Dorsolateral prefrontal cortex (tissue), 122 donors: ENCODE measurements at places on chromosomes 6 and 20. TPM values are rescaled to one million over a fixed set of nuclear protein-coding genes. Genes with fewer than 3 reads are reported as not detected.

Gene FNDC11
- total RNA-seq: 0.19 TPM

Gene LAMA2
- 20.9 TPM for total RNA-seq

Gene HRH3
- total RNA-seq: 22.1 TPM

Gene PRL
- total RNA-seq: not detected

Gene CD109
- 6.0 TPM for total RNA-seq

Gene GGTLC1
- total RNA-seq: not detected

Gene MAP7
- total RNA-seq: 127 TPM

Gene CDH26
- total RNA-seq: 10.3 TPM

Gene CRYBG1
- total RNA-seq: 0.94 TPM

Gene RUNX2
- 4.1 TPM for total RNA-seq

Gene ABHD12
- 93.8 TPM for total RNA-seq

Gene SNX9
- 24.1 TPM for total RNA-seq

Gene GPSM3
- 9.4 TPM for total RNA-seq

Gene PAX1
- not detected for total RNA-seq

Gene MDC1
- 47.3 TPM for total RNA-seq

Gene HSPA1A
- 193 TPM for total RNA-seq

Gene ESR1
- total RNA-seq: 1.2 TPM

Gene HCRTR2
- 2.5 TPM for total RNA-seq

Gene NFKBIL1
- total RNA-seq: 19.6 TPM

Gene OOEP
- total RNA-seq: not detected

Gene SMPDL3A
- total RNA-seq: 10.1 TPM

Gene BNIP5
- total RNA-seq: not detected

Gene KHDRBS2
- 50.8 TPM for total RNA-seq

Gene GHRH
- not detected for total RNA-seq

Gene KCNB1
- 129 TPM for total RNA-seq

Gene BPIFB1
- total RNA-seq: not detected

Gene CDSN
- not detected for total RNA-seq

Gene FHL5
- 5.0 TPM for total RNA-seq

Gene POPDC3
- total RNA-seq: 19.7 TPM

Gene ADIG
- not detected for total RNA-seq

Gene RNF217
- 26.0 TPM for total RNA-seq

Gene CD83
- total RNA-seq: 9.4 TPM

Gene DOP1A
- 40.2 TPM for total RNA-seq

Gene WFDC5
- total RNA-seq: not detected

Gene ULBP1
- 0.26 TPM for total RNA-seq

Gene ZBTB12
- total RNA-seq: 6.4 TPM

Gene CCHCR1
- total RNA-seq: 19.8 TPM

Gene UST
- total RNA-seq: 8.7 TPM

Gene HEY2
- 9.4 TPM for total RNA-seq

Gene TRIM40
- not detected for total RNA-seq

Gene PPP1R14C
- 16.0 TPM for total RNA-seq

Gene GTSF1L
- total RNA-seq: not detected

Gene MGME1
- total RNA-seq: 7.2 TPM

Gene STMN3
- total RNA-seq: 346 TPM

Gene CD24
- total RNA-seq: 11.1 TPM

Gene SMOC2
- total RNA-seq: 4.6 TPM

Gene MOCS3
- 3.7 TPM for total RNA-seq

Gene RIPPLY2
- total RNA-seq: 14.3 TPM

Gene CALHM4
- not detected for total RNA-seq

Gene HFE
- 3.0 TPM for total RNA-seq

Gene PRRT1
- 62.4 TPM for total RNA-seq

Gene SAMD10
- 9.0 TPM for total RNA-seq

Gene E2F1
- total RNA-seq: 9.1 TPM

Gene BTN1A1
- total RNA-seq: not detected

Gene HSD17B8
- total RNA-seq: 6.4 TPM
